ENCODE measurements at places on chromosomes 2 and 18.

- no peak for DNase-seq
These were observed 52.1 kb downstream of the SLC38A11 start for GRCh38 chr2:164903204-164903603.

DNA sequence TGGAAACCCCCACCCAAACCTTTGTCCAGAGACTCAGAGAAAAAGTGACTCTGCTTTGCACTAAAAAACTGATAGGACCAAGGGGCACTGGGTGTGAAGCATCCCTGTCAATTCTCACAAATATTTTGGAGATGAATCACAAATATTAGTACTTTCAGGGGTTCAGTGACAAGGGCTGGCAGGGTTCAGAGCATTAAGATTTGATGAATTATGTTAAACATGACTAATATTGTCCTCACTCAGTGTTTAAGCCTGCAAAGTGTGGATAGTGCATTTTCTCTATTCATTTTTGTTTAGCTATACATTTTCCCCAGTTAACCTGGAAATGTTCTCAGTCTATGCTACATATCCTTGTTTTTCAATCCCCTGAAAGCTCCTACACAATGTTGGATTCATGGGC, 65.3 kb upstream of the CCDC68 start:
- no peak for DNase-seq

GRCh38 chr2:202632682-202633290, 2.0 kb upstream of the FAM117B start:
- DNase-seq, result peak; percentile 67

GRCh38 chr2:188478724-188479123, 187.1 kb downstream of the GULP1 start:
- DNase-seq, result no peak

GRCh38 chr2:20065885-20066602, 14.6 kb upstream of the LAPTM4A start:
- peak; percentile 79 for DNase-seq

DNA sequence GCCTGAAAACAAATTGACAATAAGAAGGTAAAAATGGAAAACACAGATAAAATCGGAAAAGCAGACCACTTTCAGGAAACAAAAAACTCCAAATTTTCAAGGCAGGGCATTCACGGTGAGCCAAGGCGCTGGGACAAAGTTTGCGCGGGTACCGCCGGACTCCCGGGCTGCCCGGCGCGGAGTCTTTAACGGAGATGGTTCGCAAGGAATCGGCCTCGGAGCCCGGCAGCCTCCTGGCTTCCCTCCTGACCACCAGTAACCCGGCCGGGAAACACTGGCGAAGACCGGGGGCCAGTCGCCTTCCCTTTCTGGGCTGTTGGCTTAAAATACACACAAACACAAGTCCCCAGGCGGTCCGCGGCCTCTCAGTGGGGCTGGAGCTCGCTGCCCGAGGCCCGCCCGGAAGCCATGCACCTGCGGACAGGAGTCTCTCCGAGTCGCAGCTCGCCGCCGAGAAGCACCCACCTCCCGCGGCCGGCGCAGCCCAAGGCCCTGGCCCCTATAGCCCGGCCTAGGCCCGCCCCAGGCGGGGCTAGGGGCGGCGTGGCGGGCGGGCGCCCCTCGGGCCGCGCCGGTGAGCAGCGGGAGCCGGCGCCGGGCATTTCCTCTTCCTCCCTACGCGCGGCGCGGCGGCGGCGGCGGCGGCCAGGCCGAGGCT, 622 bp upstream of the KCMF1 start:
- DNase-seq, result peak; percentile 77

GRCh38 chr2:27291865-27292264, 9.6 kb downstream of the TRIM54 start:
- DNase-seq, result no peak

DNA sequence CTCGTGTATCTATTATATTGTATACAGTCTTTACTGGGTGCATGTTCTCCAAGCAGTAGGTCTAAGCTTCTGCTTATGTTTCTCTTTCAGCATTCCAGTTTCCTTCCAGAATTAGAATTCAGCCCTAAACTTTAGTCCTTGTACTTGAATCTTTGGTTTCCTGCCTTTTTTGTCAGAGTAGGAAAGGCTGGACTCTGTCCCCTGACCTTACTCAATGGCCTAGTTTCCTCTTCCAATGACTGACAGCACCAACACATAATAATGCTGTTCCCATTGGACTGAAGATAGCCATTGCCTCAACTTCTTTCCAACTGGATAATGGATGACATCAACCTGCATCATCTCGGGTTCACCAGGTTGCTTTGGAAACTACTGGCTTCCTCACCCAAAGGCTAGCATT, 217.0 kb downstream of the FIGN start:
- no peak for DNase-seq

- DNase-seq, result no peak
These were observed 11.4 kb downstream of the UBE2F start for GRCh38 chr2:237978058-237978712.

DNA sequence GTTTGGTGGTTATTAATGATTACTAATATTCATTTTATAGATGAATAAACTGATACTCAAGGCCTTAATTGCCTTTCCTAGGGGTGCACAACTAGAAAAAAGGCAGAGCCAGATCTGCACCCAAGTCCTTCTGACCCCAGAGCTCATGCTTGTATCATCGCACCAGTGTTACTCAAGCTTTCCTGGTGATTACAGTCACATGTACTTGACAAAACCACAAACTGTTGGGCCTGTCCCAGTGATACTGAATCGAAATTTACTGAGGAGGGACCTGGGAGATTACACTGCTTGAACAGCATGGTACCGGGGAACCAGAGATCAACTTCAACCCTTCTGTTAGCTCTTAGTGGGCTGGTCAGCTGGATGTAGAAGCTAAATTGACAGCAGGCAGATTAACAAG, 33.7 kb downstream of the FASTKD2 start:
- DNase-seq, result no peak

DNA sequence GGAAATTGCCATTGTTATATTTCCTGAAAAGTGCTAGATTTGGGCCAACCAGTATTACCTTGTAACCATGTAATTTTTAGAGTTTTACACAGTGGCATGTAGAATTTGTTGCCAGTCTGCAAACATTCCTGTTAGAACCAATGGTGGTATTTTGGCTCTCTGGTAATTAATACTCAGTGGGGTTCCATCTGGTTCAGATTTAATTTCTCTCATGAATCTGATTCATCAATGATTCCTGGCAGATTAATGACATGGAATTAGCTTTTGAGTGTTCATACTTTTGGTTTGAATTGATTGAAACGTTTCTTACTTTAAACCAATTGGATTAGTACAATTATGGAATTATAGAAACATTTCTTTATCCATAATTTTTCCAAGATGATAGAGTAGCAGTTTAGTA, 93.2 kb downstream of the MC4R start:
- no peak for DNase-seq

DNA sequence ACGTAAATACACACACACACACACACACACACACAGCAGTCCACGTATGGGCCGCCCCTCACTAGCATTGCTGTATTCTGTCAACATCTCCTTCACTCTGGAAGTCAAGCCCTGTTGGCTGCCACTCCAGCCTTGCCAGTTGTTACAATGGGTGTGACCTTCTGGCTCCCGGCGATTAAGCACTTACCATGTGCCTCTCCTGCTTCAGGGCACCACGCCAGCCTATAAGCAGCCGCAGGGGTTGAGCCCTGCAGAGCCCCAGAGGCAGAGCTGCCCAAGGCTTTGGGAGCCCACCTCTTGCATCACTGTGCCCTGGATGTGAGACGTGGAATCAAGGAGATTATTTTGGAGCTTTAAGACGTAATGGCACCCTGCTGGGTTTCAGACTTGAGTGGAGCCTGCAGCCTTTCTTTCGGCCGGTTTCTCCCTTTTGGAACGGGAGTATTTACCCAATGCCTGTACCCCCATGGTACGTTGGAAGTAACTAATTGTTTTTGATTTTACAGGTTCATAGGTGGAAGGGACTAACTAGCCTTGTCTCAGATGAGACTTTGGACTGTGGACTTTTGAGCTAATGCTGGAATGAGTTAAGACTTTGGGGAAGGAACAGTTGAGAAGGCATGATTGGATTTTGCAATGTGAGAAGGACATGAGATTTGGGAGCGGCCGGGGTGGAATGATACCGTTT, 54.5 kb upstream of the ROCK2 start:
- DNase-seq, result peak; percentile 53

GRCh38 chr2:102839668-102840388, 78.0 kb downstream of the TMEM182 start:
- DNase-seq, result no peak

DNA sequence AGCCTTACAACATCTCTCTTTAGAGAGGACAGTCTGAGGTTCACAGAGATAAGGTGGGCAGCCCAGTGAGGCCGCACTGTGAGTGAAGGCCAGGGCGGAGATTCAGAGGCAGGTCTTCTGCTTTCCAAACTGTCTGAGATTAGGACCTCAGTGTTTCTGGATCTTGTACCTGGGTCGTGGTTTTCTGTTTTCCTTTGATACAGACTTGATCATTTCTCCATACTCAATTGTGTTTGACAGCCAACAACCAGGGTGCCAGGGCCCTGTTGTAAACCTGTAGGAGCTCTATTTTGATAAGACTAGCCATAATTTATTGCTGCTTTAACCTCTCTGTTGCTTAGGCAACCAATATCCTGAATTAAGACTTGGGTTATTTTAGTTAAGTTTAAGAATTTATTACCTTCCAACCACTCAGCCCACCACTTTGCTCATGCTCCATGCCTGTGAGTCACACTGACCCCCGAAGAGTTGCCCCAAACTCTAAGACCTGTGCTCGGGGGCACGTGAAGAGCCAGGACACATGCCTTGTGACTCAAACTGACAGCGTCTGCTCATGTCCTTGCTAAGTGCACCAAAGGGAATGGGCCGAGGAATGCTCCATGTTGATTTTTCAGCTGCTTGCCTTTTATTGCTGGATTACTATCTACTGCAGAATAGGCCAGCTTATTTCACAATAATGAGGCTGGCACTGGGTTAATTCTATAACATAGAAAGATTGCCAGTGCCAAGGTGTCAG, 248.6 kb downstream of the BCL2 start:
- no peak for DNase-seq

DNA sequence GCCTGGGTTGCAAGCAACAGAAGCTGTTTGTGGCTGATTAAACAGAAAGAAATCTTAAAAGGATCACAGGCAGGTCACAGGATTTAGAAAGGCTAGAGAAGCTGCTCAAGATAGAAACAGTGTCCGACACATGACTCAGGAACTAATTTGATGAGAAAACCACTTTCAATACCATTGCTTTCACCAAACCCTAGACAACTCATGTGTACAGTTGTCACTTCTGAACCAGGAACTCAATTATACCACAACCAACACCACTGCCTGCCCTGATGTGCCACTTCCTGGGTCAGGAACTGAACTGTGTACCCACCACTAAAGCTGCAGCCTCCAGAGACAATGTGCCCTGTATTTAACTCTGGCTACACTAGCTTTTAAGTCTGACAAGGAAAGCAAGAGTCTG, 56.0 kb downstream of the TMEM247 start:
- DNase-seq, result no peak

- DNase-seq, result no peak
These were observed 1.3 kb upstream of the PRSS56 start for GRCh38 chr2:232518844-232519243.

Measured in left hindlimb (tissue), 1 donor.